ENCODE measurements at places on chromosomes 3 and 15.
A peak's percentile ranks its signal among the peaks of the same experiment; 100 is the strongest.

GRCh38 chr3:170278627-170279026 is 56.4 kb downstream of the PRKCI start:
- peak; percentile 16 for DNase-seq

GRCh38 chr3:110731148-110731547 is 340.5 kb upstream of the NECTIN3 start:
- DNase-seq, result no peak

DNA sequence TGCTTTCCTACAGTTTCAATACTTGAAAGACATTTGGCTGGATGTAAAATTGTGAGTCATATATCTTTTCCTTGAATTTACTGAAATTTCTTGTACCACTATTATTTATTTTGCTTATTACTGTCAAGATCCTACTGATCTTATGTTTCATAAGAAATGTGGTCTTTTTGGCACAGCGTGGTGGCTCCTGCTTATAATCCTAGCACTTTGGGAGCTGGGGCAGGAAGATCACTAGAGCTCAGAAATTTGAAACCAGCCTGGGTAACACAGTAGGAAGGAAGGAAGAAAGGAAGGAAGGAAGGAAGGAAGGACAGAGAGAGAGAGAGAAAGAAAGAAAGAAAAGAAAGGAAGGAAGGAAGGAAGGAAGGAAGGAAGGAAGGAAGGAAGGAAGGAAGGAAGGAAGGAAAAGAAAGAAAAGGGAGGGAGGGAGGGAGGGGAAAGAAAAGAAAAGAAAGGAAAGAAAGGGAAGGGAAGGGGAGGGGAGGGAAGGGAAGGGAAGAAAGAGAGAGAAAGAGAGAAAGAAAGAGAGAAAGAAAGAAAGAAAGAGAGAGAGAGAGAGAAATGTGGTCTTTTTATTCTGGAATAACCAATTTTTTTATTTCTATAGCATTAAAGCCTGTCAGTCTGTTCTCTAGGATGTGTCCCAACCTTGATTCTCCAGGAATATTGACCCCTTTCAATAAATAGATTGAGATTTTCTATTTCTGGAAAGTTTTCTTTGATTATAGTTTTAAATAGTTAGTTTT is 572.0 kb upstream of the TGFBR2 start:
- no peak for DNase-seq

DNA sequence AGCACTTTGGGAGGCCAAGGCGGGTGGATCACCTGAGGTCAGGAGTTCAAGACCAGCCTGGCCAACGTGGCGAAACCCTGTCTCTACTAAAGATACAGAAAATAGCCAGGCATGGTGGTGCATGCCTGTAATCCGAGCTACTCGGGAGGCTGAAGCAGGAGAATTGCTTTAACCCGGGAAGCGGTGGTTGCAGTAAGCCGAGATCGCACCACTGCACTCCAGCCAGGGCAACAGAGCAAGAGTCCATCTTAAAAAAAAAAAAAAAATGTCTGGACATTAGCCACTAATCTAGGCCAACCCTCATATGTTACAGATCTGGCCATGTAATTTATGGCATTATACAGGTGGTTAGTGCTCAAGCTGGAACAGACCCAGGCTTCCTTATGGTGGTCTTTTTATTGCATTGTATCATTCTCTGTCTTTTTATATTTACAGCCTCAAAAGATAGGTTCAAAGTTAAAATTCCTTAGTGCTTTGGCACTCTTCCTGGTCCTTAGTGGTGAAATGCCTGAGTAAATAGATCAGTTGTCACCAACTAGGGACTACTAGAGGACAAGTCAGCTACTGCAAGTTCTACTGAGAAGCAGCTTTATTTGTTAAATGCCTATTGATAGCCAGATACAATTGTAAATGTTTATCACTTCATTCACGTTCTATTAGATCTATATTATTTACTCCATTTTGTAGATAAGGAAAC is 16.0 kb downstream of the STARD9 start:
- peak; percentile 20 for DNase-seq

GRCh38 chr15:58410353-58410752 is 21.4 kb upstream of the LIPC start:
- no peak for DNase-seq

- DNase-seq, result no peak
Measured at GRCh38 chr3:45187694-45188141, 38.4 kb downstream of the TMEM158 start.

- DNase-seq, result no peak
Measured at GRCh38 chr15:40471105-40471807, 472 bp downstream of the CHST14 start.

DNA sequence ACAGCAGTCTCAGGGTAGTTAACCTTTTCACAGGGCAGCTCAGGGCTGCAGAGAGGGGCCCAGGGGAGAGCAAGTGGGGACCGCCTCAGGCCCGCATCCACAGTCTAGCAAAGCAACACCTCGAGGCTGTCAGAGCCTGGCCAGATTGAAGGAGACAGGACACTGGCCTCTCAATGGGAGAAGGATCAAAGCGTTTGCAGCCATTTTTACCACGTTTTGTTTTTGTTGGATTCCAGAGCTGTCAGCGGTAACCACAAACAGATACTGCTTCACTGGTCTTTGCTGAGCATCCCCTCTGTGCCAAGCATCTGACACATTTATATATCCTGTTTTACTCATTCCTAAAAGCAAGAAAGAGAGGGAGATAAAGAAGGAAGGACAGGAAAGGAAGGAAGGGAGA is 153.8 kb downstream of the SHQ1 start:
- no peak for DNase-seq

- DNase-seq, result no peak
Measured at GRCh38 chr3:82067420-82067819, 306.0 kb upstream of the GBE1 start.

- DNase-seq, result no peak
Measured at GRCh38 chr3:10335190-10335738, 14.4 kb upstream of the SEC13 start.

DNA sequence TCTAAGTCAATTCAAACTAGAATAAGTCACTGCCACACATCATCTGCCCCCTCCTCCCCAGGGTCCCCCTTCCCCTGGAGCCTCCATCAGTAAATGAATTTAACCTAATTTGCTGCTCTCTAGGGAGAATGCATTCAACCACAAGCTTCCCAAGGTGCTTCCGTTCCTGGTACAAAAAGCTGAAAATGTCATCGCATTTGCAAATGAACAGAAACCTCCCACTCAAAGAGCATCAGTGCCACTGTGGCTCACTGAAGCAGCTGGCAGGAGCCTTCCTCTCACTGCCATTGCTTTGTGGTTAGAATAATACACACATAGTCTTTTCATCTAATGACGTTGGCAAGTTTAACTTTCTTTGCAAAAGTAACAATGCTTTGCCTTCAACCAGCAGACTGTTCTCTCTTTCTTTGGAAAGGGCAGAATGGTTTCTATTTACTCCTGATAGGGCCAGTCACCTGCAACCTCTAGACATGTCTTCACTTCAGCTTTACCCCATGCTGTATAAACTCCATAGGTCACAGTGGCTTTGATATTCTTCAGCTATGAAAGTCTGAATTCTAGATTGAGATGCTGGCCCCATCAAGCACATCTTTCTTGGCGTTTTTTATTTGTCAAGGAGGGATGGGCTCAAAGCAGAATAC is 238.1 kb downstream of the CPNE4 start:
- DNase-seq, result no peak

DNA sequence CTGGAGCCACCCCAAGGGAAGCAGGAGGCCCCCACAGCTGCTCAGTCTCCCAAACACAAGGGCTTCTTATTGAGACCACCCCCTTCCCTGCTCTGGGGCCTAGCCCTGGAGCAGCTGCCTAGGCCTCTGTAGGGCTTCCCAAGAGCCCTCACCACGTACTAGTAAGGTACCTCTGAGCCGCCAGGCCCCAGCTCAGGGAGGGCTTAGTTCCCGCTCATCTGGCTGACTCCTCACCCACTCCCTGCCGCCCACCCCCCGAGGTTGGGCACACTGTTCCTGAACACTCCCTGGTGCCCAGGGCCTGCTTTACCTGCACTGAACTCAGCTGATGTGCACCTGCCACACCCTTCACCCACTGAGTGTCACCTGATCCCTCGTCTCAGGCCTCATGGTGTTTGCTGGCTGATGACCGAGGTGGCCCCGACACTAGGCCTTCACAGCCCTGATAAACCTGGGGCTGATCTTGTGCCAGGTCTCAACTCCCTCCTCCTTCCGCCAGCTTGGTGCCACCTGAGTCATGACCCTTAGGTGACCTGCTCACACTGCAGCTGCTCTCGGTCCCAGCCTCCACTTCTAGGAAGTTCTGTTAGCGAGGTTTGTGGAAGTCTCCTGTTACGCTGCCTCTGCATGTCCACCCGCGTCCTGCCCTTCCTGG is 18.0 kb upstream of the SPTBN5 start:
- no peak for DNase-seq

DNA sequence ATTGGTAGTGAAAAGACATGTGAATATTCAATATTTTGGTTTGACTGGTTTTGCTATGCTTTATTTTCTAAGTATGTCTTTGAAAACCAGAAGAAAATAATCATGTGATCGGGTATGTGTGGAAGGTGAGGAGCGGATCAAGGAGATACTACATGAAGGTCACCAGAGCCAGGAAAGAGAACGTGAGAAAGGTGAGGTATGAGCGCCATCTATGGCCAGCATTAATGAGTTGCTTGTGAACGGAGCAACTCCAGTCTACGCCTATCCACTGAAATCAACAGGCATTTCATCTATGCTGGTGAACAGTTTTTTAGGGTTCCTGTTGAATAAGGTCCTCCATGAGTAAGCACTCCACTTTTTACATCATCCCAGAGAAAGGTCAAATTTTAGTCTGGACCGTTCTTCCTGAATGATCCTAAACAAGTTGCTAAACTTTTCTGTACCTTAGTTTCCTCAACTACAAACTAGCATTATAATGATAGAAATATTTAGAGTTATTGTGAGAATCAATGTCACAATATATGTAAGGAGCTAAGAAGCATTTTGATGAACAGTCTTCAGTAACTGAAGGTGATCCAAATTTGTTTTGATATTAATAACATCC is 1435.2 kb upstream of the CADM2 start:
- peak; percentile 41 for DNase-seq

DNA sequence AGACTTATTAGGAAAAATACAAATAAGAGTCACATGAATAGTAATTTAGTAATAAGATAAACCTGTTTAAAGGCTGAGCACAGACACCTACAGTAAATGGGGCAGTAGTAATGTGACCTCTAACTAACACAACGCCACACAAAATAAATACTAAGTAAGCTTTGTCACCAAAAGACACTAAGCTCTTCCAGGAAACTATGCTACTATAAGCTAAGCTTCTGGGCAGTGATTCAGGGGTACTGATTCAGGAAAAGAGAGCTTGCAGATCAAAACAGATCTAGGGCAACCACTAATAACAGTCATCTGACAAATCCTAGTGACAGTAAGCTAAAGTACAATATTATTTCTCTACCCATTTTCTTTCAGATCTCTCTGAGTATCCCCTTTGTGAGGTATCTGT is 68.8 kb downstream of the PLOD2 start:
- no peak for DNase-seq

GRCh38 chr3:5009506-5010109 is 30.4 kb downstream of the BHLHE40 start:
- no peak for DNase-seq

All from cerebellar cortex (tissue), 1 donor.